ENCODE measurements at places on chromosomes 13 and 19.

GRCh38 chr19:39307822-39308530 lies 11.8 kb downstream of the IFNL1 start:
- DNase-seq: no peak

GRCh38 chr13:107057028-107057631 lies 489.2 kb upstream of the ARGLU1 start:
- DNase-seq: no peak

DNA sequence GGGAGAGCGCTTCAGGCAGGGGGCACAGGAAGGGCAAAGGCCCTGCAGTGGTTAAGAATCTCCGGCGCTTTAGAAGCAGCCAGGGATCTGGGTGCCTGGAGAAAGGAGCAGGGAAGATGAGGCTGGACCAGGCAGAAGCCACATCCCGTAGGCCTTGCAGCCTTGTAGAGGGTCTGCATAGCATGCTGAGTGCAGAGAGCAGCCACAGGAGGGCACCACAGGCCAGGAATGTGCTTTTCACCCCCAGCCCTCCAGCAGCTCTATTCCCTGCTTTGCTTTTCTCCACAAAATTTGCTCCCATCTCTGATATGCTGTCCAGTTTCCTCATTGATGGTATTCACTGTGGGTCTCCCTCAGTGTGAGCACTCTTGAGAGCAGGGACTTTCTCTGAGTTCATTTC lies 5.7 kb downstream of the WDR62 start:
- no peak for DNase-seq

DNA sequence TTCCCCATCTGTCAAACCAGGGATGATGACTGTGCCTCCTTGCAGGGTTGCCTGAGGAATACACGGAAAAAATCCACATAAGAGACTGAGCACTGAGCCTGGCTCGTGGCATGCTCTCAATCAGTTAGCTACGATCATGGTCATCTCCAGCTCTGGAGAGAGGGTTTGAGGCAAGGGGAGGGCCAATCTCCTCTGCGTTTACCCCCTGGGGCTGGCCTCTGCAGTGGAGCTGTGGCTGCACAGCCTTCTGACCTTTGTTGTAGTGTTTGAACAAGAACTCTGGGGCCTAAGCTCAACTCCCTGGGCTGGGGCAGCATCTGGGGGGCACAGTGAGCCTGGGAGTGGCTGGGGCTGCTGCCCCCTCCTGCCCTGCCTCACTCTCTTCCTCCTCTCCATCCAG lies 5.9 kb downstream of the LRRC4B start:
- no peak for DNase-seq

DNA sequence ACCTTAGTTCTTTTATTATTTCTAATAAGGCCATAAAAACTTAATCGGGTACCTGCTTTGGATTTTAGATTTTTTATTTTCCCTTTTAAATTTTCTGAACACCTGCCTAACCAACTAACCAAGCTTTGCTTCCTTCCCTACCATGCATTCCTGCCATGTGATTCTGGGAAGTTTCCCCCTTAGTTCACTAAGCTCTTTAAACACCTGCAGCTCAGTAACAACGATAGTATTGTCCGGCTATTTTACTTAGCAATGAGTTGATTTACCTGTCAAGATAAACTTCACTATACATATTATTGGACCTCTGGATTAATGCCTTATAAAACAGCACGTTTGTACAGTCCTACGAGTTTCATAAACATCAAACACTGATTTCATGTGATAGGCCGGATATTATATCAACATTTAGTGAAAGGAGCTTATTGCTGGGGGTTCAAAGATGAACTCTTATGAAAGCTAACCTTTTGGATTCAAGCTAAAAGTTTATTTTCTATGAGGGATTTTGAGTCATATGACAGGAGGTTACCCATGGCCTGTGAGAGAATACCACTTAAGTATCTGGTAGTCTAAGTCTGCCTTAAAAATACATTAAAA lies 81.0 kb upstream of the STARD13 start:
- DNase-seq: no peak

- no peak for DNase-seq
Measured at GRCh38 chr13:27830010-27830409, 37.7 kb downstream of the GSX1 start.
